ENCODE measurements at places on chromosomes 2 and 18. TPM values are rescaled to one million over a fixed set of nuclear protein-coding genes. Genes with fewer than 3 reads are reported as not detected.

Gene TMEM198
- total RNA-seq = 5.3 TPM

Gene MATN3
- 2.1 TPM for total RNA-seq

Gene MC4R
- not detected for total RNA-seq

Gene UGGT1
- 24.4 TPM for total RNA-seq

Gene CPO
- total RNA-seq = not detected
